NCI-H1092 treated with DMSO at 0.1 percent for 48 hours (cell line): ENCODE measurements at places on chromosomes 2 and 18.

GRCh38 chr2:128710729-128711128, 392.1 kb upstream of the HS6ST1 start:
- no peak for DNase-seq

GRCh38 chr2:7014174-7014640, 97.0 kb downstream of the RNF144A start:
- no peak for DNase-seq

DNA sequence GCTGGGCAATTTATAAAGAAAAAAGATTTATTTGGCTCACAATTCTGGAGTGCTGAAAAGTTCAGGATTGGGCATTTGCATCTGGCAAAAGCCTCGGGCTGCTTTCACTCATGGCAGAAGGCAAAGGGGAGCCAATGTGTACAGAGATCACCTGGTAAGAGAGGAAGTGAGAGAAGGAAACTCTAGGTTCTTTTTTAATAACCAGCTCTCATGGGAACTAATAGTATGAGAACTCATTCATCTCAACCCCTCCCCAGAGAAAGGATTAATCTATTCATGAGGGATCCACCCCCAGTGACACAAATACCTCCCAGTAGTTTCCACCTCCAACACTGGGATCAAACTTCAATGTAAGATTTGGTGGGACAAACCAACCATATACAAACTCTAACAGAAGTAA, 129.0 kb downstream of the EVA1A start:
- no peak for DNase-seq

DNA sequence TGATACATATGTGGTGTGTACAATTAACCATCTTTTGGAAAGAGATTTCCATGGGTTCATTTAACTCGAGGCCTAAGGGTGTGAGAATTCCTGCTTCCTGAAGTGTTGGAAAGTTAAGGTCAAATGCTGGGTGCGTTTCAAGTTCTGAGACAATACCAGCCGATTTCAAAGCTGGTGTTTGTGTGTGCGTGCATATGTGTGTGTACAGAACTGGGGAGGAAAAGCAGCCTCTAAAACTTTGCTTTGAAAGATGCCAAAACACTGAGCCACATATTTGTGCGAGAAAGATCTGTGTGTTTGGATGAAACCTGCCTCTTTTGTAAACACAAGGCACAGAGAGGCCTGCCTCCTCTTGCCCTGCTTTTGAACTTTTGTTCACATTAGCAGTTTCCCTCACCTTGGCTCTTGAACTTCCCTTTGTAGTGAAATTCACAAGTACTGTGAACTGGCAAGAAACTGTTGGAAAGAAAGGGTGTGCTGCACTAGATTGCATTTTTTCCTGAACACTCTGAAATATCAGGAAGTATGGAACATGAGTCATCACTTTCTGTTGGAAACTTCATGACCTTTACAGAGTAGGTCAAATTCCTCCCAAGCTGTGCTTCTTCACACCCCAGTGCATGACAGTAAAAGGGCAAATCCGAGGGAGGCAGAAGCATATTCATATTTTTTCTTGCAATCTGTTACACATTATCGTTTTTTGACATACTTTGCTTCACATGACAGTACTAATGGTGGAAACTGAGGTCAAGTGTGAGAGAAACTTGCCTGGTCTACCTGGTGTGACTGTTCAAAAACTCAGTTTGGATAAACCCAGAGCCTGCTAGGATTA, 20.0 kb upstream of the CAVIN2 start:
- no peak for DNase-seq

GRCh38 chr2:29616569-29616968, 304.8 kb downstream of the ALK start:
- DNase-seq = no peak

DNA sequence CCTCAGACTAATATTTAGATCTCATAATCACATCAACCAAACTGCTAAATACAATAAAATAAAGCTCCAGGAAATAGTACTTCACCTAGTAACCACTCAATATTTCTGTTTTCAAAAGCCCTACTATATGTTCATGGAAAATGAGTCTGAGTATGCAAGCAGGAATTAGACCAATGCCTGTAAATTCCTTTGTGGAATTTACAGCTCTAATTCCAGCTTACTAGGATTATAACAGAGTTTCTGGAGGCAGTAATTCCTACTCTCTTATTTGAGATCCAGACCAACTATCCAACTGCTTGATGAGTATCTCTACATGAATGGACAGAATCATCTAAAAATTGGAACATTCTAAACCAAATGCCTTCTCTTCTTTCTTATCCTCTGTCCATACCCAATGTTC, 11.6 kb downstream of the CDKL4 start:
- no peak for DNase-seq

DNA sequence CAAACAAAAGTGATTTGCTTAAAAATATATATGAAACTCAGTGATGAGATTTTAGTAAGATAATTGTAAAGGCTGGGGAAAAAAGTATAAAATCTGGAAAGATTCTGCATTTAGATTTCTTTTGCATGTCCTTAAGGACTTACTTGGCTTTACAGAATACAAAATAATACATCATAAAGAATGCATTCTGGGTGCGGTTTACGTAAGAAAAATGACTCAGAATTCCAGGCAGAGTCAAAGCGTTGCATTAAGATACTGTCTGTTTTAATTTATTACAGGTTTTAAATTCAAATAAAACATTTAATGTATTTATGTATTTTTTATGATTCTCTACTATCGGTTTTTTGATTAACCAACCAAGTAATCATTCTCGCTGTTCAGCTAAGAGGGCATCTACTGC, 178.0 kb downstream of the SH3BP4 start:
- DNase-seq = no peak

GRCh38 chr2:123495241-123495640, 529.8 kb upstream of the CNTNAP5 start:
- DNase-seq = no peak

- no peak for DNase-seq
Measured at GRCh38 chr18:32081881-32082280, 9.8 kb upstream of the RNF138 start.

DNA sequence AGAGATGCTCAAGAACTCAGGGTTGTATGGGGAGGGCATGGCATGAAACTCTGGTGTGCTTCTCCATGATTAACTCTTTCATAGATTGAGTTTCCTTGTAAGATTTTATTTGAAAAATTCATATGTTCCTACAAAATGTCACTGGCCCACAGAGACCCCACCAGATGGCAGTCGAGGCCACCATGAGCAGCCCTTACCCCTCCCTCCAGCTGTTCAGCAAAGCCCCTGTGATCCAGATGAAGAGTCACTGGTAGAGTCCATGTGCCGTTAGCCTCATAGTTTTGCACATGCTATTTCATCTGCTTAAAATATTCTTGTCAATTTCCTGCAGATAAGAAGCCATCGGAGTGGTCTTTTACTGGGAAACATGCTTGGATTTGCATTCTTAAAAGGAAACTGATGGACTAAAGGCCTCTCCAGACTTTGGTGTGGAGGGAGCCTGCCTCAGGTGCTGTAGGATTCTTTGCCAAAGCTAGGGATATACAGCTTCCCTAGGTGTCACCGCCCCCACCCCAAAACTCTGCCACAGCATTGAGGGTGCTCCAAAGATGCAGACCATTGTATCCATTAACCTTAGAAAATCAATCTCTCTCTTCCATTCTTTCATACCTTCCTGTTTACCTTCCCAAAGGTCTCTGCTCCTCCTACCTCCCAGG, 18.8 kb downstream of the ZNF385B start:
- peak; percentile 2 for DNase-seq

DNA sequence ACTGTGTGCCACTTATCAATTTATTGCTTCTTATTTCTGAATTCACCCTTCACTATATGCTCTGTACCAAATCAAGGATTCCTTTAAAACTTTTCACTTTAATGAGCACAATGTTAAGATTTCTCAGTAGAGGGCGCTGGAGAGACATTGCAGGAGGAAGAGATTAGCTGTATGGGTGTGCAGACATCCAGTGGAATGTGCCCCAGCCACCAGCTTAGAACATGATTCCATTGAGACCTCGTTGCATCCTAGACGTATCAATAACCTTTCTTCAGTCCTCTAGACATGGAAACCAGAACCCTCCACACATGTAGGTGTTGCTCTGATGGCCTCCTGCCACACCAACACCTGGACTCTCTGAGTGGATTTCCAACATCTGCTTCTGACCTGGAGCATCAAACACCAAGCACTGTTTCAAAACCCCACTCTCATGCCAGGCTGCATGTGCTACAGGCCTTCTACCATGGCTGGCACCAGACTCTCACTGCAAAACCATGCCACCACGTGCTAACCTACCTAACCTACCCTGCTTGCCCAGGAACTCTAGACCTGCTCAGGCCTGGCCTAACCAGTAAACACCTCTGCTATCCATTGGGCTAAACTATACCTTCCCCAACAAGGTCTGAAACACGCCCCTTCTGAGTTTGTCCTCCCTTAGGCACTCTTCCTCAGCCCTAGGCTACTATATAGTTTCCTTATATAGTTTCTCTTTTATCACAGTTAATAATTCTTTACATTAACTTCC, 633.2 kb upstream of the PKDCC start:
- peak; percentile 44 for DNase-seq

- DNase-seq = no peak
Measured at GRCh38 chr2:139746901-139747300, 966.7 kb upstream of the NXPH2 start.

DNA sequence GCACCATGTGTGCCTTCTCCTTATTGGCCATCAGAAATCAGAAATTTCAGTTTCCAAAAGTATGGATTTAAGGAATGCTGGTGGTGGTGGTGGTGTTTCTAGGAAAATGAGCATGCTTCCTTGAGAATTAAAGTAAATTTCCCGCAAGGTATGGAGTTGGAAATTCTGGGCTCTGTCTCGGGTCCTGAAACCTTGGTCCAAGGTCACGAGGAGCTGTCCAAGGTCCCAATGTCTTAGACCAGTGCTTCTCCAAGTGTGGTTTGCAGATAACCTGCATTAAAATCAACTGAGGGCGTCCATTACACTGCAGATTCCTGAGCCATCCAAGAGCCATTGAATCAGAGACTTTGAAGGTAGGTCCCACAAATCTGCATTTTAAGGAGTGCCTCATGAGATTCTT, 210.9 kb upstream of the PKDCC start:
- DNase-seq = no peak

DNA sequence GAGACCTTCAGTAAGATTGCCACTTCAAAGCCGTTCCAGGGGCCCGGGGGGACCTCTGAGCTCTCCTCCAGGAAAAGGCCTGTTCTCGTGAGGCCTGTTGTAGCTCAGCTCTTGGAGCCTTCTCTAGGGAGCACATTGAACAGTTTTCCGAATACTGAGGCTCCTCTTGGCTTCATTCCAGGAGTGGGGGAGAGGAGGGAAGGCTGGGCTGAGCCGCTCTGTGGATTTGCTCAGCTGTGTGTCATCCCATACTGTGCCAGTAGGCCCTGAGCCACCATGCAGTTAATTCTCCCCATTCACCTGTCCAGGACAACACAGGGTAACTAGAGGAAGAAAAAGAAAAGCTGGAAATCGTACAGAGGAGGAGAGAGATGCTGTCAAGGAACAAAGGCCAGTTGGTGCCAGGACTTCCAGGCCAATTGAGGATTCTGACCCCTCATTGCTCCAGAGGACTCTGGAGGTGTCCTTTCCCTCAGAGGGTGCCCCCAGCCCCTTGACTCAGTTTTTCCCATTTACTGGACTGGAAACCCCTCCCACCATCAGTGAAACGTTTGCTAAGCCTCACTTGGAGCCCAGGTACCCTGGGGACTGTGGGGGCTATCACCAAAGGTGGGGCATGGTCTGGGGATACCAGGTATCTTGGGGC, 41.4 kb downstream of the HS1BP3 start:
- DNase-seq = peak; percentile 71

GRCh38 chr2:74199871-74200305, 1.5 kb downstream of the MTHFD2 start:
- no peak for DNase-seq

DNA sequence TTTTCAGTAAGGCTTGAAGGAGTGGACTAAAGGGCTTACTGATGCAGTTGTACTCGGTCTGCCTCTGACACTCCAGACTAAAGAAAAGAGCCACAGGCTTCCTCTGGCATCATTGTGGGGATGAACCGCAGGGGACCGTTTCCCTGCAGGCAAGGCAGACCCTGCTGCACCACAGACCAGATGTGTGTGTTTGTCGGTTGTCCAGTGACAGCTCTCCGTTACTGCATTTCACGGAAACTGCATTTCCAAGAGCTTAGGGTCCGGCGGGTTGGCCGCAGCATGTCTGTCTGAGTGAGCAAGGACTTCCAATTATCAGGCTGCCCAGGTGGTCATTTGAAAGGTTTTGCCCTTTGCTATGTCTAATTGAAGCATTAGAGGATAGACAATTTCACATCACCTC, 98.1 kb downstream of the FAM210A start:
- DNase-seq = no peak

GRCh38 chr2:205836477-205837221, 154.3 kb downstream of the NRP2 start:
- DNase-seq = peak; percentile 4

DNA sequence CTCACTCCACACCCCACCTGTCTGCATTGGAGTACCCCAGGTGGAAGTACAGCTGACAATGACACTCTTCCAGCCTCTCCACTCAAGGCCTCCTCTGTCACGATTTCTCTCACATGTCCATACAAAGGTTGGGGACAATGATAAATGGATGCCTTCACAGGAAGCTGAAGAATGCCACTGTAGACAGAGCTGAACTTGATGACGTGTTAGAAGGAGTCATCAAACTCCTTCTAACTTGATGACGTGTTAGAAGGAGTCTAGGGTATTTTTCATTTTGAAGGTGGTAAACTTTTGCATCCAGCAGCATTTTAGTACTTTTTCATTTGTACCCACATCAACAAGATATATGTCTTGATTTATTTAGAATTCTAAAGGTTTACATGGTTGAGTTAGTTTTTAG, 163.5 kb upstream of the DNMT3A start:
- DNase-seq = no peak

DNA sequence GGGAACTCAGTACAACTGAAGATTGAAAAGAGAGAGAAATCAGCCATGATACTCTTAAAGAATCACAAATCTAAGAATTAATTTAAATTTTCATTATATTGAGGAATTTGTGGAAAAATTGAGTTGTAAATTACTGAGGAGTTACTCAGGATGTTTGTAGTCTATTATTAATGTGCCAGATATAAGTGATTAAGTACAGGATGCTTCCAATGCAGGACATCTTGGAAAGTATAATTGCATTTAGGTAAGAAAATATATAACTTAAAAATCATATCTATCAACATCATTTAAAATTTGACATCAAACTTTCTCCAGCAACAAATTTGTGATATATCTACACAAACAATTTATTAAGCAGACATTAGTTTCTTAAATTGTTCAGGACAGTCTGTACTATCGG, 1.3 kb downstream of the CALCRL start:
- no peak for DNase-seq

DNA sequence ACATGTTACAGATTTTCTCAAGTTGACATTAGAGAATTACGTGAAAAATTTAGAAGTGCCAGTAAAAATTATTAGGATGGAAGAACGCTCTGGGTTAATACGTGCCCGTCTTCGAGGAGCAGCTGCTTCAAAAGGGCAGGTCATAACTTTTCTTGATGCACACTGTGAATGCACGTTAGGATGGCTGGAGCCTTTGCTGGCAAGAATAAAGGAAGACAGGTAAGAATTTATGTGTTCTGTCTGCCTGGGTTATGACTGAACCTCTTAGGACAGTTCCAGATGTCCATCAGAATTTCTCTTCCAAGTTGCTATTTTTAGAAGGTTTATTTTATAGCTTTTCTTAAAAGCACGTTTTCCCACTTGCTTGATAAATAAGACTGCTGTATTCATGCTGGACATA, 371.0 kb downstream of the GALNT13 start:
- no peak for DNase-seq
